Vein endothelial cell (primary cell): ENCODE measurements at places on chromosomes 12 and 14. TPM values are rescaled to one million over a fixed set of nuclear protein-coding genes. Genes with fewer than 3 reads are reported as not detected.

Gene GPATCH2L
- 47.4 and 57.7 TPM in 2 replicates for total RNA-seq

Gene PTPRB
- 217 and 257 TPM in 2 replicates for total RNA-seq

Gene ZBTB1
- 52.5 and 55.5 TPM in 2 replicates for total RNA-seq

Gene TAS2R43
- 1.3 and 1.6 TPM in 2 replicates for total RNA-seq

Gene TBC1D30
- 14.0 and 20.1 TPM in 2 replicates for total RNA-seq

Gene AICDA
- total RNA-seq, result not detected in 2 replicates

Gene OSBPL8
- 48.0 and 64.0 TPM in 2 replicates for total RNA-seq

Gene LACRT
- not detected in 2 replicates for total RNA-seq

Gene KRT7
- total RNA-seq, result 129 and 1,019 TPM in 2 replicates

Gene ITGB7
- total RNA-seq, result under 0.01 TPM in 1 of 2 replicates, not detected in the other

Gene RAB3IP
- 11.1 and 18.5 TPM in 2 replicates for total RNA-seq

Gene IGF1
- total RNA-seq, result 0.33 and 1.4 TPM in 2 replicates

Gene RBP5
- not detected in 2 replicates for total RNA-seq

Gene PGF
- total RNA-seq, result 320 and 421 TPM in 2 replicates

Gene CISTR
- not detected in 2 replicates for total RNA-seq

Gene C12orf50
- total RNA-seq, result not detected in 2 replicates

Gene ALKBH2
- 8.5 and 9.7 TPM in 2 replicates for total RNA-seq

Gene SPIC
- not detected in 2 replicates for total RNA-seq

Gene INHBE
- total RNA-seq, result not detected in 2 replicates

Gene HSP90B1
- total RNA-seq, result 545 and 604 TPM in 2 replicates
